ENCODE measurements at places on chromosomes 2 and 18.

- peak; percentile 52 for DNase-seq
Observed at GRCh38 chr2:136448432-136448831, 316.9 kb upstream of the THSD7B start.

- no peak for DNase-seq
Observed at GRCh38 chr2:98921062-98921461, 15.0 kb downstream of the CRACDL start.

DNA sequence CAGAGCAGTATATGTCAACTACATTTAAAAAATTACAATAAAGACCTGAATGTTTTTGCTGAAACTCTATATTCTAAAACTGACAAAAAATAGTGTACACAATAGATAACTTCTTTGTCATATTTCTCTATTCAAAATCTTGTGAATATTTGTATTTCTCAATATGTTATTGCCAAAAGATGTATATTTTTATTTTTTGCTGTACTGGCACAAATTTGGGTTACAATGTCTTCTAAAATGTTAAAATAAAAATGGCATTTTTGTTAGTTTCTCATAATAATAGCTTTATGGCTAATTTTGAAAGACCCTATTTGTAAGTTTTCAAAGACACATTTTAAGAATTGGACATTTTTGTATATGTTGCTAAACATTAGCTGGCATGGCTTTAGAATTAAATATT lies 630 bp upstream of the ARHGEF33 start:
- no peak for DNase-seq

- no peak for DNase-seq
Observed at GRCh38 chr2:73700131-73700611, 37.0 kb downstream of the TPRKB start.

GRCh38 chr2:168705534-168706470 lies 96.6 kb upstream of the NOSTRIN start:
- peak; percentile 47 for DNase-seq

- DNase-seq: no peak
Observed at GRCh38 chr18:74768096-74768495, 170.4 kb downstream of the ZNF407 start.

DNA sequence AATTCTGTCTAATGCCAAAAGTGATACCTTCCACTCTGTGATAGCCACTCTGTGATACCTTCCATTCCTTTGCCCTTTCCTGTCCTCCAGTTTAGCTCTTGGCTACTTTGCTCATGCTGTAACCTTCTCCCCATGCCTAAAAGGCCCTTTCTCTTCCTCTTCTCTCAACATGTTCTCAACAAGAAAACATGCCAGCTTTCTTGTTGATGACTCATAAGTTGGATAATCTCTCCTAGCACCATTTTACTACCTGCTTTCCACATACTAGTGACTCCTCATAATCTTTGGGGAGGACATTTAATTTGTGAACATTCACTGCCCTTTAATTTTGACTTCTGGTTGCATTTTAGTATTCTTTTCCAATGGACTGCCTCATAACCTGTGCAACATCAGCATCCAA lies 55.9 kb upstream of the NT5C1B start:
- DNase-seq: no peak

GRCh38 chr18:76488190-76488589 lies 6.9 kb downstream of the ZNF516 start:
- DNase-seq: no peak

All from NCI-H1694 treated with DMSO at 0.1 percent for 48 hours (cell line).